NCI-H2081 (cell line): ENCODE measurements at places on chromosomes 5 and 9.

DNA sequence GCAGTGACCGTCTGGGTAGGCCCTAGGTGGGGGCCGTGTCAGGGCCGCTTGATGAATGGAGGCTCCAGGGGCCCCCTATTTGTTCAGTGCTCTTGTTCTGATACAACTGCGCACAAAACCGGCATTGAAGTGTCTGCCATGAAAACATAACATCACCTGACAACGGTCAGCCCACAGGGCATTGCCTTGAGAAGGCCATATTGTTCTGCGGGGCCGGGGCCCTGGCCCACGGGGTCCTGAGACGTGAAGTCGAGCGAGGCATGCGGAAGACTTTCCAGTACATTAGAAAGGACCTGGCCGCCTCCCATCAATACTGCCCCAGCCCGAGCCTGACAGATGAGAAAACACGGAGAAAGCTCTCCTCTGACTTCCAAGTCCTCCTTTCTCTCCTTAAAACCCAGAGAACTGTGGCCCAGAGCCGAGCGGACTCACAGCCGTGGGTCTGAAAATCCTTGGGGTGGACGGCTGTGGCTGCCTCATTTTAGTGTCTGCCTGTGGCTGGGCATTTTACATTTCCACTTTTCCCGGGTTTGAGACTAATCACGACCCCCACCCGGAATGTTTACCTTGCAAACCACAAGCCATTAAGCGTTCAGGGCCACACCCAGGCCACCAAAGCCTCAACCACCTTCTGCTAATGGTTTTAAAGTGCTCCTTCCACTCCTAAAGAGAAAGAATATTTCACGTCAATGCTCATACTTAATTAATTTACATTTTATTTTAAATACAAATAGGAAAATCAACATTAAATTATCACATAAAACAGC lies 391.0 kb upstream of the IRX2 start:
- DNase-seq: no peak

GRCh38 chr9:130940693-130941576 lies 1.9 kb upstream of the FIBCD1 start:
- DNase-seq: peak; percentile 86

- no peak for DNase-seq
Measured at GRCh38 chr5:84436866-84437265, 52.2 kb upstream of the EDIL3 start.

- DNase-seq: no peak
Measured at GRCh38 chr9:36150574-36151315, 14.2 kb downstream of the GLIPR2 start.

DNA sequence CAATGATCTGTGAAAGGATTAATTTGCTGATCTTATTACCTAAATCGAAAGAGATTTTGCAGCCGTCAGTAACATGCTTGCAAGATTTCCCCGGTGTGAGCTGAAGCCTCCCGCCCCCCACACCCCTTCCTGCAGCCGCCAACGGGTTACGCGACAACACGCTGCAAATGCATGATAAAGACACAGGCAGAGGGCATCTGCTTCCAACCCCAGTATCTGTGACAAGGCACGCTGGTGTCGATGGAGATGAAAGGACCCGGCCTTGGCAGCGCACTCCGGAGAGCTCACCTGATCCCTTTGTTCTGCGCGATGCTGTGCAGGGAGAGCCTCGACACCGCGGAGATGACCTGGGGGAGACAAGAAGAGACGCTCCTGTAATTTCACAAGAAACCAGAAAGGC lies 122.9 kb upstream of the SARDH start:
- no peak for DNase-seq

GRCh38 chr9:35277628-35278359 lies 116.0 kb downstream of the UNC13B start:
- DNase-seq: no peak

DNA sequence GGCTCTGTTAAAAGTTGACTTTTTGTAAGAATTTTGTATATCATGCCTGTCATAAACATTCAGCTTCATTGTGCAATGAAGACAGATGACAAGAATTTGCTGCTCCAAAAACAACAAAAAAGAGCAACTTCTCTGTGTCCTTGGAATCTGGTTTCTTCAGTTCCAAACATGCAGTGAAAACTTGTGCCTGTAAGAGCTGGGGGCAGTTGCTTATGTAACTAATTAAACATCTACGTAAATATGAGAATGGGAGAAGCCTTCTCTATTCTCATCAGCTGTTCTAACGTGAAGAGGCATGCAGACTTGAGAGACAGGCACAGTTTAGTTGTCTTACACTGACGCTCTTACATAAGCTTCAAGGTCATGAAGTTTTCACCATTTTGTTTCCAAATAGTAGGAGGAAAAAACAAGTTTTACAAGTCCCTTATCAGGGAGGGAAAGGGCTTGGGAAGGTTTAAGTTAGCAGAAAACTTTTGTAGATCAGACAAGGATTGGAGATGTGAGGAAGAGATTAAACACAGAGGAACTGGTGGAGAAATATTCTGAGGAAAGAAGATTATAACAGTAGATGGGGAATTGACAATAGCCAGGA lies 170.4 kb downstream of the RFK start:
- DNase-seq: no peak

GRCh38 chr5:67047160-67047559 lies 149.4 kb downstream of the CD180 start:
- DNase-seq: no peak

DNA sequence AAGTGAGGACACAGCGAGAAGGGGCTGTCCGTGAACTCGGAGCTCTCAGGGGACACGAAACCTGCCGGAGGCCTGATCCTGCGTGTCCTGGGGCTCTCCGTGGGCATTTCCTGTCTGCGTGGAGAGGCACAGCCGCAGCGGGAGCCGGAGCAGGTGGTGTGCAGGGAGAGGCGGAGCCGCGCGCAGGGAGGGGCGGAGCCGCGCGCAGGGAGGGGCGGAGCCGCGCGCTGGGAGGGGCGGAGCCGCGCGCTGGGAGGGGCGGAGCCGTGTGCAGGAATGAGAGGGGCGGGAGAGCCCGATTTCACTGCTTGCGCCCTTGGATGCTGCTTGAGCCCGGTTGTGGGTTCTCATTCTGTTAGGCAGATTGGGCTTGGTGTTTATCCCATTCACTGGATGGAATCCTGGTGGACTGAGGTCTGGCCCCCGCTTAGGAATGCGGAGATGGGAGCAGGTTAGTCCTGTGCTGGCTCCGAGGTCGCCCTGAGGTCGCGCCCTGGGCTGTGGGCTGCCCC lies 26.7 kb downstream of the NDUFS6 start:
- no peak for DNase-seq

DNA sequence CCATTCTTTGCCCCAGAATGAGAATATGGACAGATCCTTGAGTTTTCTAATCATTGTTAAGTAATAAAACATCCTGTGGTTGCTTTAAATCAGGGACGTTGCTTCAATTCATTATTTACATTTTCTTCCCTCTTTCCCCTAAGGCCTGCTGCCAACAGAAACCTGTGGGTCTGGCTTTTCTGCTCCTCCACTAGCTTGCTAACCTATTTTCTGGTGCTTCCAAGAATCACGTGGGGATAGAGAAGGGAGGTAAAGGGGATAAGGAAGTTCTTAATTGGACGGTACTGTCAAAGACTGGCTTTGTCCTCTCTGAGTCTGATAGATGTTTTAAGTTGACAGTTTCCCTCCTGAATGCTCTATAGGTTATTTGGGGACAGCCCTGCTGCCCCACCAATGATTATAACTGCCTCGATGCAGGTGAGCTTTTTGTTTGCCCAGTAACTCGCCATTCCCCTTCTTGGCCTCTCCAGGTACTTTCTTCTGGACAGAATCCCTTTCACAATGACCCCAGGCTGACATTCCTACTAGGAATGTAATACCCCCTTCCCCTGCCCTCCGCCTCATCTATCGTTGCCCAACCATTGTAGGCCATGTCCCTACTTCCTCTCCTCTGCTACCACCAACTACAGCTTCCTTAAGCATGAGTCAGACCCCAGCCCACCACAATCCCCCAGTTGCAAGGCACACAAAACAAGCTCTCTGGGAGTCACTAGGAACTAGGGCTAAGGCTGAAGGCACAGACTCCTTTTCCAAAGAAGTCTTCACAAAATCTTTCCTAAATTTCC lies 19.9 kb upstream of the CPEB4 start:
- no peak for DNase-seq

- DNase-seq: no peak
Measured at GRCh38 chr5:38381361-38381760, 123.0 kb downstream of the EGFLAM start.

DNA sequence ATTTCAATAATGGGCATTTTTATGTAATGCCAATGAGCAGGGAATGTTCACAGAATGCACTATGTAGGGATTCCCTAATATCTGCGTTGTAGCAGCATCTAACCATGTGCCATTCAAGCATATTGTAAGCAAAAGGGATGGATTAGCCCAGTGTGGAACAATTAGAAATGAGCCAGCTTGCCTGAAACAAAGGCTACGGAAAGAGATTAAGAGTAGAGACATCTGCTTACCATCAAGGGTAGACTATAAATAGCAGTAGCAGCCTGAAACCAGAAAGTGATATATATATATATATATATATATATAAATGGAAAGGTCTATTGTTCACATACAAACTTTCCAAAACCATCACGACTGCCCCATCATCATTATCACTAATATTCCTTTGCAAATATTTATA lies 31.9 kb upstream of the CEP120 start:
- DNase-seq: no peak

GRCh38 chr5:9951865-9952516 lies 297.7 kb downstream of the ATPSCKMT start:
- no peak for DNase-seq

DNA sequence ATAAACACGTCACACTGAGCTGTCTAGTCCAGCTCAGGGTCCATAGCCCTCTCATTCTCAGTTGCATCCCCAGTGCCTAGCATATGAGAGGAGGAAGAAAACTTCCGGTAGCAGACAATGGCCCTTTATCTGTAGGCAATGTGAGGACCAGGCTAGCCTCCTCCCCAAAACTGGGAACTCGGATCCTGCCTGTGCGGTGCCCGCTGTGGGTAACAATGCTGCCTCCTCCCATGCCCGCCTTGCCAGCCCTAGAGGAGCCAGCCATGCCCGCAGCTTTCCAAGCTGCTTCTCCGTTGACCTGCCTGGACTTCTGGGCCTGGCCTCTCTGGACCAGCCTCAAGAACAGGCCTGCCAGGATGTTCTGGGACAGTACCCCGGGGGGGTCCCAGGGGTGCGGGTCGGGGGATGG lies 74.6 kb upstream of the ORM1 start:
- DNase-seq: no peak

DNA sequence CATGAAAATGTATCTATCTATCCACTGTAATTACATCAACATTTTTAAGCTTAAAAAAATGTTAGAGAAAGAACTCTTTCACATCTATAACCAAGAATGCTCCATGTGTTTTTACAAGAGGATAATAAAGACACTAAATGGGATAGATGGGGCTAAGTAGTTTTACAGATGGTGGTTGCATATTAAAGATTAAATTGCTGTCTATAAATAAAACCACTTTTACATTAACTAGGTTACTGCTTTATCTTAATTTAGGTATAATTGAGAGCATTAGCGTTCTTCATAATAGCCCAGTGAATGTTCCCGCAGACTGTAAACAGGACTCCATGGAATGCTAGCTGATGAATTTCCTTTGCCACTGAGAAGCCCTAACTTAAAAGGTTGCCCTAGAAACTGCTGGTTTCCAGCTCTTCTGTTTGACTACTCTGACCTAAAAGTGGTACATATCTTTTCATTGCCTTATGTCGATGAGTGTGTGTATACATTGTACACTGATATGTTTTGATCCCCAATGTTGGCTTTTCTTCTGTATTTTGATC lies 117.9 kb downstream of the SGCD start:
- DNase-seq: peak; percentile 3

DNA sequence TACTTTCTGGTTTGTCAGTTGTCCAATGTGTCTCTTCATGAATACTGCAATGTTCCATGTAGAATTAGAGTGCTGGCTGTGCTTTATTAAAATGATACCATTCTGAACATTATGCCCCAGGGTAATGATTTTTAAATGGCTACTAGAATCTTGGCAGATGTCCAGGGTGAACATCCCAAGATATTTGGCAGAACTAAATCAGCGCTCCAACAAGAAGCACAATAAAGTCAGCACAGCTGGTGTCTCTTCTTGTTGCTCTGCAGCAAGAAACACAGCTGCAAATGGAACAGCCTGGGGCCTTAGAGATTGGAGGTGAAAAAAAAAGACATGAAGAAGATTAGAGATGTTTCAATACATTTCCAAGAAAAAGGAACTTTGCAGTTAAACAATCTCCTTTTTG lies 248.3 kb downstream of the CDH18 start:
- peak; percentile 83 for DNase-seq

DNA sequence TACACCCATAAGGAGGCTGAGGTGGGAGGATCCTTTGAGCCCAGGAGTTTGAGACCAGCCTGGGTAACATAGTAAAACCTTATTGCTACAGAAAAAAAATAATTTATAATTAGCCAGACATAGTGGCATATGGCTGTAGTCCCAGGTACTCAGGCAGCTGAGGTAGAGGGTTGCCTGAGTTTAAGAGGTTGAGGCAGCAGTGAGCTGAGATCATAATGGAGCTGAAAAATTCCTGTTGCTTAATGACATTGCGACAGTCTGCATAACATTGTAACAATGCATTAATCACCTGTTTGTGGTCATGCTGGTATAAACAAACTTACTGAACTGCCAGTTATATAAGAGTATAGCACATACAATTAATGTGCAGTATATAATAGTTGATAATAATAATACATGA lies 214.2 kb downstream of the TRIM32 start:
- DNase-seq: no peak

DNA sequence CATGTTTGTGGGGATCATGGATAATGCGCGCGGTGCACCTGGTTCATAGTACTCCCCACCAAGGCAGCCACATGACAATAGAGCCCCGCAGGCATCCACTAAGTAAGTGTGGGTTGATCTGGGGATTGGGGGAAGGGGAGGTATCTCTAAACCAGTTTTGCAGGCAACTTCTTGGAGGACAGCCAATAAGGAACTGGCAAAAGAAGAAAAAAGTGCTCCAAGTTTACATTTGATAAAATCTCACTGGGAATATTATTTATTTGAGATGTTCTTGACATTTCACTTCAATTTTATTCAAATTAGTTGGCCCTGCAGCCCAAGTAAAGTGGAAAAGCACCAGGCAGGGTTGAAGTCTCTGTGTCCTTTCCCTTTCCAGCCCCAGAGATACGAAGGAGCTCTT lies 8.5 kb downstream of the FBP1 start:
- DNase-seq: no peak

GRCh38 chr9:6897207-6897822 lies 139.5 kb downstream of the KDM4C start:
- DNase-seq: no peak

DNA sequence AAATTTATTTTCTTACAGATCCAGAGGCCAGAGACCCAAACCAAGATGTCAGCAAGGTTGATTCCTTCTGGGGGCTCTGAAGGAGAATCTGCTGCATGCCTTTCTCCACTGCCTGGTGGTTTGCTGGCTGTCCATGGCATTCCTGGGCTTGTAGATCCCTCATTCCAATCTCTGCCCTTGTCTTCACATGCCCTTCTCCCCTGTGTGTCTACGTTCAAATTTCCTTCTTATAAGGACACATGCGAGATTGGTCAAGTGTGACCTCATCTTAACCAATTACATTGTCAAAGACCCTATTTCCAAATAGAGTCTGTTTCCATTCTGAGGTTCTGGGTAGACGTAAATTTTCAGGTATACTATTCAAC lies 84.5 kb upstream of the RAI14 start:
- DNase-seq: no peak

DNA sequence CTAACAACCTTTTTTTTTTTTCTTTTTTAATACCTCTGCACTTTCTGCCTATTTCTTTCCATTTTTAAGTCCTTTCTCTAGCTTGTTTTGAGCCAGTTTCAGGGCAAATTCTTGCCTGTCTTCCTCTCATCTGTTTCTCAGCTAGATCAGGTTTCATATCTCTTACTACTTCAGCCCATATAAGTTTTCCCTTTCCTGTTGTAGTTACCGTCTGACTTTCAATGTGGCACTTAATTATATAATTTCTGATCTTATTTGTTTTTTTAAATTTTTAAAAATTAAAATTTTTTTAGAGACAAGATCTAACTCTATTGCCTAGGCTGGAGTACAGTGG lies 104.7 kb upstream of the ELL2 start:
- DNase-seq: no peak
